NCI-H1694 (cell line): ENCODE measurements at places on chromosomes 3 and 15.

- DNase-seq, result no peak
Measured at GRCh38 chr3:112395181-112395895, 62.4 kb downstream of the CD200 start.

- DNase-seq, result no peak
Measured at GRCh38 chr3:135655328-135655727, 310.2 kb upstream of the PPP2R3A start.

DNA sequence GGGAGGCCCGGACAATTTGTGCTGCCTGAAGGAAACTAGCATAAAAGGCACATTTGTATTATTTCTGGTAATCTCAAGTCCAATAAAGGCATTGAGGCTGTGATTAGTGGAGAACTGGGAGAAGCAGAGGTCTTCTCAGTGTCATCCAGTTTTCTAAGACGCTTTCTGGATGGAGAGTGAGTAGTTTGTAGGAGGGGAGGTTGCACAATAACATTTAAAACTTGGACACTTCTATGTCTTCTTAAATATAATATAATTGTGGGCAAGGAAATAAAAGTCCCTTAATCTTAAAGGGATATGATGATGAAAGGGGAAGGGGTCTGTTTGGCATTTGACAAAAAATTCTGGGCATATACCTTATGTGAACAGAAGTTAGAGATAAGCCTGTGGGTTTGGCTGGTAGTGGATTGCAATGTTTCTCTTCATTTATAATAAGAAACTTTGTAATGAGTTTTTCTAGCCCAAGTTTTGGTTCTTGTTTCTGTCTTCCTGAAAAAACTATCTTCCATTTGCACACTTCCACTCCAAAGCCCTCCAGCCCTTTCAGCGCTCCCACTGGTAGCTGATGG, 291.6 kb upstream of the TGFBR2 start:
- DNase-seq, result no peak

DNA sequence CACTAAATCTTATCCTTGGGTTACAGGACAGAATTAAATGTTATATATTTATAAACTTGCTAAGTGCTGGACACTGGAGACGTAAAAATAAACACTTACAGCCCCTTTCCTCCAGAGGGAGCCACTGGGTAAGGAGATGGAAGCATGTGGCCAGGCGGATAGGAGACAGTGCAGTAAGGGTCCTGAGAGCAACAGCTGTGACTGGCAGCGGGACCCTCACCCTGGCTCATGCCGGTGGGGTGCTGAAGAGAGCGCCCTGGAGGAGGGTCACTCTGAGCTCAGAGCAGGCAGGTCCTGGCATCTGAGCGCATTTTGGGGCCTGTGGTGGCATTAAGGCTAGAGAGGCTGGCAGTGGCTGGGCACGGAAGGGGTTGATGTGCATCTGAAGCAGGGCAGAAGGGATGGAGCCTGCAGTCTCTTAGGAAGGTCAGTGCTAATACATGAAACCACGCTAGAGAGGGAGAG, 16.0 kb downstream of the SEC61A1 start:
- DNase-seq, result peak; percentile 29

DNA sequence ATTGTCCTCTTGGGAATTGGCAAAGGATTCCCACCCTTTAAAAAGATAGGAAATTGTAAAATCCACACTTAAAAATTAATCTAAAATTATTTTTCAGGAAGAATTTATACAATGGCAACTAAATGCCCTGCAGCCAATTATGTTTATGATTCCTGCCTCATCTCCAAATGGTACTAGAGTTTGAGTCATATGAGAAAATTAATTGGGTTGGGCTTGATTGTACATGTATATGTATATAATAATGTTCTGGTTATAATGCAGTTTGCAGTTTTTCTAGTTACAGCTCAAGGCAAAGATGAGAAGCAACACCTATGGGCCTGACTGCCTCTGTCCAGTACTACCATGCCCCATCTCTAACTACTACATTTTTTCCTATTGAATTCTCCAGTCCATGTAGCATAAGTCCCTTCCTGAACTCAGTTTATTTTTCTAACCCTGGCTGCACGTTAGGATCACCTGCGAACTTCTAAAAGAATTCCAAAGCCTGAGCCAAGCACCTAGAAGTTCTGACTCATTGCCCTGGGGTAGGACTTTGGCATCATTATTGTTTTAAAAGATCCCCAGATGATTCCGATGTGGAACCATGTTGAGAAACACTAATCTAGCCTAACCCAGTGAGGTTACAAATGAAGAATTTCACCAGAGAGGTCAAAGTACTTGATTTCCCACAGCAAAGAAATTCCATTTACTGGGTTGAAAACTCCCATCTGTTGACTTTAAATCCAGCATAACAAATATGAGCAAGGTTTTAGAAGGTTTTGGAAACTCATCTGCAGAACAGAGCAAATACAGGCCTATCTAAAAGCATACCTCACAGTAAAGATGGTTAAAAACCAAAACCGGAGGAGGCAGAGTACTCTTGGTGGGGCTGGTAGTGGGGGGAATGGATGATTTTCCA, 19.4 kb downstream of the TGFBR2 start:
- no peak for DNase-seq

GRCh38 chr15:29044503-29044901, 158.7 kb downstream of the APBA2 start:
- no peak for DNase-seq

GRCh38 chr15:98547275-98547674, 101.1 kb upstream of the IGF1R start:
- no peak for DNase-seq

- DNase-seq, result no peak
Measured at GRCh38 chr15:62612771-62613170, 429.8 kb upstream of the TPM1 start.

GRCh38 chr3:193593668-193594030, 641 bp downstream of the OPA1 start:
- DNase-seq, result peak; percentile 14

DNA sequence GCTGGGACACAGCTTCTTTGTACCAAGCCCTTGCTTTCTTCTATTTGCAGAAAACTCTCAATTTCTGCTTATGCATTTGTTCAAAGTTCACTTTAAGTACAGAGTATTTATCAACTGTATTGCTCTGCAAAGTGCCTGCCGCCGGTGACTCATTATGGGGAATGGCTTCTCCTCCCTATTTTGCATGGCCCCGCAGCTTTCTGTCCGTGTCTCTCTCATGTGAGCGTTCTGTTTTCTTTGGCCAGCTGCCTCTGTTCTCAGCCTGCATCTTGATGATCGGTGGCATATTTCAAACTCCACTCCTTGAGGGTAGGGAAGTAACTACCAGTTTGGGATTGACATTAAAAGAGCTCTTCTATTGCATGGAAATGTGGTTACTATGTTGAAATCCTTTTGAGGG, 28.6 kb upstream of the ST8SIA2 start:
- no peak for DNase-seq

GRCh38 chr3:104868291-104868690, 498.4 kb upstream of the ALCAM start:
- no peak for DNase-seq

DNA sequence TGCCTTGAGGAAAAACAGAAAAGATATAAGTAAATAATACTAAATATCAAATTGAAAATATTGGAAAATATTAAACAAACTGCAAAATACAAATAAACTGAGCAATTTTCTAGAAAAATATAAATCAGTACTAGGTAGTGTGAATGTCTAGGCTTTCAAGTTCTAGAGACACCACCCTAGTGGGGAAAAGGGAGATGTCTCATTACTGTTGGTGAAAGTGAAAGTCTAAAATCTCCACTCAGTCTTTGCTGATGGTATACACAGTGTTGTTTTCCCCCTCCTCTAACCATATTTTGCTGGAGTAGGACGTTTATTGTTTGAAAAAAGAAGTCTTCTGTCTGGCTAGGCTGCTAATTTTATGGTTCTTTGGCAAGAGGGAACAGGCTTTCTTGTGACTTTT, 1368.9 kb downstream of the OTOL1 start:
- DNase-seq, result no peak

- DNase-seq, result no peak
Measured at GRCh38 chr3:88031642-88032077, 27.1 kb downstream of the CGGBP1 start.

GRCh38 chr3:188929137-188929536, 242.6 kb upstream of the TPRG1 start:
- no peak for DNase-seq

- DNase-seq, result no peak
Measured at GRCh38 chr3:11556851-11557644, 86.7 kb downstream of the VGLL4 start.

DNA sequence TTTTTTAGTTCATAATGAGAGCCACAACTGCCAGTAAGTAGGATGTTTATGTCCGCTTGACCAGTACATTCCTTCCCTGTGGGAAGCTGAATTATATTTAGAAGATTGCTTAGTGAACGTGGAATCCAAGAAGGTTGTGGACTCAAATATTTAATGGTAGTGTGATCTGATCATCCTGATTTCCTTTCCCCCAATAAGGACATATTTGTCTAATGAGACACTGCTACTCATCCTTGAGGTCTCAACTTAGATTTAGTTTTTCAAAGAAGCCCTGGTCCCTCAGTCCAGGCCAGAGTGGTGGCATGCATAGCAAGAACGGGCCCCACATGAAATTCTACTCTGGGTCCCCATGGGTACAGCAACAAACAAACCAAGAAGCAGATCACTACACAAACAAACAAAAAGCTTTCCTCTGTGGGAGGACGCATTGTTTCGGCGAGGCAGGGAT, 60.8 kb downstream of the USP13 start:
- DNase-seq, result no peak

GRCh38 chr3:117786349-117786748, 1076.8 kb downstream of the TUSC7 start:
- no peak for DNase-seq

- no peak for DNase-seq
Measured at GRCh38 chr3:46213201-46213600, 5.1 kb upstream of the CCR1 start.

DNA sequence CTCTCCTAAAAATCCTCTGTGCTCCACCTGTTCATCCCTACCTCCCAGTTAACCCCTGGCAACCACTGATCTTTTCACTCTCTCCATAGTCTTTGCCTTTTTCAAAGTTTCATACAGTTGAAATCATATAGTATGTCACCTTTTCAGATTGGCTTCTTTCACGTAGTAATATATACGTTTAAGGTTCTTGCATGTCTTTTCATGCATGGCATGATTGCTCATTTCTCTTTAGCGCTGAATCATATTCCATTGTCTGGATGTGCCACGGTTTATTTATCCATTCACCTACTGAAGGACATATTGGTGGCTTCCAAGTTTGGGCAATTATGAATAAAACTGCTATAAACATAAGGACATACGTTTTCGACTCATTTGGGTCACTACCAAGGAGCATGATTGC, 28.7 kb downstream of the GLCE start:
- no peak for DNase-seq

GRCh38 chr15:50828610-50829206, 63.2 kb upstream of the SPPL2A start:
- no peak for DNase-seq

DNA sequence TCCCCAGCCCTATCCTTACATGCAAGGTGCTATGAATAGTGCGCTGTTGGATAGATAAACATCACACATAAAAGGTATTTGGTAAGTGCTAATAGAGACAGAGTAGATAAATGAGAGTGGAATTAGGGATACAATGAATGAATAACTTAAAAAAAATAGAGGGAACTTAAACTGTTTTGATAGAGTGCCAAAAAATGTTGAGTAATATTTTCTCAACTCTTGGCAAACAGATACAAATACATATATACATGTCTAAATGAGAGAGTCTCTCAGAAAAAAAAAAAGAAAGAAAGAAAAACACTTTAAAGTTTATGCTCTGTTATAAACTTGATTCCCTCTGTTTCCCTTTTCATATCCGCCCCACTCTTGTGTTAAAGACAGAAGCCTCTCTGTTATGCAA, 667.4 kb downstream of the ROBO2 start:
- DNase-seq, result no peak

- DNase-seq, result no peak
Measured at GRCh38 chr3:148006508-148006907, 597.3 kb downstream of the ZIC1 start.

DNA sequence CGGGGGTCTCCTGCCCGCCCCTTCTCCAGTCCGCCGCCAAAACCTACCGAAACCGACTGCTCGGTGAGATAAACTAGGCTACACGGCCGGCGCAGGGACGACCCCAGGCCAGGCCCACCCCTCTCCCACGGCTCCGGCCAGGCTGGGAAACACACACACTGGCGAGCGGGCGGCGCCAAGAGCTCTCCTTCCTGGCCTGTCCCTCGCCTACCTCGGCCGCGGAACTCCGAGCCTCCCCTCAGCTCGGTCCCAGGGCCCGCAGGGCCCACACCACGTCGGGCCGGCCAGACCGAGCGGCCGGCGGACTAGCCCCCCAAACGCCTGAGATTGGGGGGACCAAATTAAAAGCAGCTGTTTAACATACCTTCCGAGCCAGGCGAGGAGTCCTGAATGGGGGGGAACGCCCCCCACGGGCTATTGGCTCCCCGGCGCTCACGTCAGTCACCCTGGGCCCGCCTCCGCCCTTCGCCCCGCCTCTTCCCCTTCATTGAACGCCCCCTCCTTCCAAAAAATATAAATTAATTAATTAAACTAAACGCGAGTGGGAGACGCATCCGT, 4.0 kb upstream of the SIN3A start:
- peak; percentile 38 for DNase-seq

DNA sequence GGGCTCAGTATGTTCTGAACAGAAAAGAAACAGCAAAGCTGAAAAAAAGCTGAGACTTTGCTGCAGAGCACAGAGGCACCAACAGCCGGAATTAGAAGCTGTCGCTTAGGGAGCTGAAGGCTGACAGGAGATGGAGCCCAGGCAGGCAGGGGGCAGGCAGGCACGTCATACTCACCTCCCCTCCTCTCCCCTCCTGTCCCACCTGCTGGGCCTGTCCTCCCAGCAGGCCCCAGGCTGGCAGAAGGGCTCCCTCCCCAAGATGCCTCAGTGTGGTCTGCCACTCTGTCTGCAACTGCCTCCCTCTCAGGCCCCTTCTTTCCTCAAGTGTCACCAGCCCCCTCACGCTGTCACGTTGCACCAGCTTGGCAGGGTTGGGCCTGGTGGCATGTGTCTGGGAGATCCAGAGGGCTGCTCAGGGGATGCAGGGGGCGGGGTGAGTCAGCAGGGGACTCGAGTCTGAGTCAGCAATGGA, 3.2 kb upstream of the ANKRD63 start:
- no peak for DNase-seq

- DNase-seq, result no peak
Measured at GRCh38 chr3:61051666-61052065, 199.6 kb downstream of the FHIT start.

DNA sequence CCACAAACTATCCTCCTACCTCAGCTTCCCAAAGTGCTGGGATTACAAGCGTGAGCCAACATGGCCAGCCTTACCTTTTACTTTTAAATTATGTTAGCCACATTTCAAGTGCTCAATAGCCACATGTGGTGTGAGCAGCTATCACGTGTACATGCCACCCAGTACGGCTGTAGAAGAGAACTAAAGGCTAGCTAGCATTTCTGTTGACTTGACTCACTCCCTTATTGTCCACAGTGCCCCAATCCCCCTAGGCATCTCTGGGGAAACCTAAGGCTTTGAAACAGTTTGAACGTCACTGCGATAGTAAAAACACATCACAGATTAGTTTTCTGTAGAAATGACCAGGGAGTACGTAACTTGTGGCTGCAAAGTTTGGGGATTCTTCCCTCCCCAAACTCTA, 12.0 kb downstream of the C15orf40 start:
- DNase-seq, result no peak

- no peak for DNase-seq
Measured at GRCh38 chr15:35168464-35168863, 83.4 kb upstream of the NANOGP8 start.

- no peak for DNase-seq
Measured at GRCh38 chr3:113546414-113546893, 14.1 kb downstream of the SIDT1 start.

GRCh38 chr3:133112666-133113065, 74.5 kb downstream of the TMEM108 start:
- DNase-seq, result no peak

- no peak for DNase-seq
Measured at GRCh38 chr15:69543681-69544364, 91.2 kb downstream of the RPLP1 start.
